ENCODE measurements at places on chromosomes 3 and 15.

DNA sequence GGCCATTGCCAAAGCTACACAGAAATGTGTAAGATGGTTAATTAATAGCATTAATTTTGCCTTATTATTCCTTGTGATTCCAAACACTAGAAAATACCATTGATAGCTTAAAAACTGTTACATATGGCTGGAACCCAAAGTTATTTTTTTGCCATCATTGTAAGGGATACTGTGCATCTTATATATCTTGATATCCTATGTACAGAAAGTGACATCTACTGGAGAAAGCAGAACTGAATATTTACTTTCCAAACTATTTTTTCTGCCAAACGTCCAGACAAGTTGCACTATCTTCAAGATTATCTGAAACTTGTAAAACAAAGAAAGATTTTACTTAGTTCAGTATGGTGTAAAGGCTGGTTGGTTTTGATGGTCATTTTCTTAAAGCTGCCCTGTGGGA lies 33.3 kb upstream of the MEIS2 start:
- DNase-seq, result no peak

DNA sequence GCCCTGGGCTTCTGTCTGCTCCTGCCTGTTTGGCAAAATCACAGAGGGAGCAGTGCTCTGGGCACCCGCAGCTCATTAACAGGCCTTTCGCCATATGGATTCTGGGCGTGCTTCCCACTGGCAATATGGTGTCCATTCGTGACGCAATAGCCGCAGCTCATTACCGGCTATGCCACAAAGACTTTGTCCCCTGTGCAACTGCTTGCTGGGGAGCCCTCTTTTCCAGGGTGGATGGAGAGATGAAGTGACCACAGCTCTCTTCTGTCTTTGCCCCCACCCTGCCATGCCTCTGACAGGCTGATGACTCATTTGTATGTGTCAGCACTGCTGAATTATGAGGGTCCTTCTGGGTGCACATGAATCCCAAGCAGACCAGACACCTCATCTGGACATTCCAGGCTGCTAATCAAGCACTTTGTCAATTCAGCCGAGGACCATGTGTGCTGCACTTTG lies 214.3 kb upstream of the FEZF2 start:
- no peak for DNase-seq

- DNase-seq, result no peak
These were observed 436.6 kb downstream of the LPP start for GRCh38 chr3:188590557-188590956.

DNA sequence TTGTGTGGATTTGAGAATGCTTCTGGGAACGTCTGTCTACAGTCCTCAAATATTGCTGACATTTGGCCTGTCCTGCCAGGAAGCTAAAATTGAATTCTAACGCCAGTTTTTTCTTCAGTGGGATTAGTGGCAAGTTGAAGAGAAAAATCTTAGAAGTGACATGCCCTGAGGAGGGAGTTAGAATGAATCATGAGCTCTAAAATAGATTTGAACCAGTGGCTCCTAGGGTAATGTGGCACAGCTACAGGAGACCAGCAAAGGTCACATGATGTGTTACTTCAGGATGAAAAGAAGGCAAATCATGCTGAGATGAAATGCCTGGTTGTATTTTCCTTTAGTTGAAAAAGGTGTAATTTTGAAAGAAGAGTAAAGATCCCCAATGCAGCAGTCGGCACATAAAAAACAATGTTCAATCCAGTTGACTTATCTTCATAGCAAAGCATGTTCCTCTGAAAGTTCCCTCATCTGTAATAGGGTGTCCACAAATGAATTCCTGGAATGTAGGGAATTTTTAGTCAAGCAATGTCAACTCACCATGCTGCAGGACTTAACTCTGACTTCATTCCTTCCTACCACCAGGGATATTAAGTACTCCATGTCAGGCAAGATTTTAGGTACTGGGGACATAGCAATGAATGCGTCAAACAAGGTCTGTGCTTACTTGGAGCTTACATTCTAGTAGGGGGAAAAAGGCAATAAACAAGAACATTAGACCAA lies 171.6 kb downstream of the CADPS start:
- DNase-seq, result no peak

- no peak for DNase-seq
These were observed 47.1 kb downstream of the ERC2 start for GRCh38 chr3:56421205-56421604.

DNA sequence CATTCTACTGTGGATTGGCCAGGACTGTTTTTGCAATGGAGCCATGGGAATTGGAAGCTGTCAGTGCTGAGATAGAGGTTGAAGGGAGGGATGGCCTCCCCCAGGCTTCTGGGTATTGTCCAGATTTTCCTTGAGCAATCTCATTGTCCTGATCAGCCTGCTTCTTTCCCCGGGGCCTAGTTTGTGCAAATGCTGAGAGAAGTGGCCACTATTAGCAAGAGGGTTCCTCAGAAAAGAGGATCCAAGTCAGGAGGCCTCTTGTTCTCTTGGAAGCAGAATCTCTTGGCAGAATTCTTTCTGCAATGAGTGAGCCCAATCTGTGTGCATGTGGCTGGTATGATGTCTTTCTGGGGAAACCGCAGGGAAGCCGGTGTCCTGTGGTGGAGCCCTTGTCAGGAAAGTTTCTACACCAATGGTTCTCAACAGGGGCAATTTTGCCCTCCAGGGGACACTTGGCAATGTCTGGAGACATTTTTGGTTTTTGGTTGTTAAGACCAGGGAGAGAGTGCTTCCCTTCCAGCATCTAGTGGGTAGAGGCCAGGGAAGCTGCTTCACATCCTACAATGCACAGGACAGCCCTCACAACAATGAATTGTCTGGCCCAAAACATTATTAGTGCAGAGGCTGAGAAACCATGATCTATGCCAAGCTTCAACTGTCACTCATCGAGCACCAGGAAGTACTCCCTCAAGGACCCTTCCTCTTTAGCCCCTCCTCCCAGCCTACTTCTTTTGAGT lies 2.0 kb downstream of the LIPC start:
- no peak for DNase-seq

GRCh38 chr15:45486317-45486716 lies 36.2 kb downstream of the SLC30A4 start:
- no peak for DNase-seq

DNA sequence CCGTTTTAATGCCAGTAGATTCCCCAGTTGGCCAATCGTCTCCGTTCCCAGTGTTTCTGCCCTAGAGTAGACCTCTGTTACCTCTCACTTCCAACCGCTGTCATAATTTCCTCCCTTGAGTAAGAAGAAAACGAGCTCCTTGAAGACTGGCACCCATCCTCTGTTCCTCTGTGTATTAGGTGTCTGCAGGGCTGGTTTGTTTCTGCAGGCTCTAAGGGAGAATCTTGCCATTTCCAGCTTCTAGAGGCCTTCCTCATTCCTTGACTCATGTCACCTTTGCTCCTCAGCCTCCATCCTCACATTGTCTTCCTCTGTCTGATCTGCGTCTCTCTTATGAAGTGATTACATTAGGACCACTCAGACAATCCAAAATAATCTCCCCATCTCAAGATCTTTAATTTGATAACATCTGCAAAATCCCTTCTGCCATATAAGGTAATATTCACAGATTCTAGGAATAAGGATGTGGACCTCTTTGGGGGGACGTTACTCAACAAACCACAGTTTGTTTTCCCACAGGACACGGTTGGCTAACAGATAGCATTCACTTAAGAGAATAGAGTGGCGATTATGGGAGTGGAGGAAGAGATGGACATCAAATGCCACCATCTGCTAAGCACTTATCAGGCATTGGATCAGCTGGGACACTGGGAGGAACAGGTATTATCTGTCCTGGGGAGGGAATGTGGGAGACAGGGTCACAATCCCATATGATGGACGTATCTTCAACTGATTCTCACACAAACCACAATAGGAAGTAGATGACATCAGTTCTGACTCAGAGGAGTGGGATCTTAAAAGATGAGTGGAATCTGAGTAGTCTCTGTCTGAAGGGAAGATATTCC lies 17.1 kb downstream of the ARHGAP31 start:
- DNase-seq, result no peak

GRCh38 chr3:50876947-50877346 lies 202.2 kb downstream of the DOCK3 start:
- no peak for DNase-seq

GRCh38 chr3:59573911-59574310 lies 524.1 kb upstream of the CFAP20DC start:
- no peak for DNase-seq

GRCh38 chr3:125140011-125140817 lies 72.3 kb downstream of the SLC12A8 start:
- no peak for DNase-seq

DNA sequence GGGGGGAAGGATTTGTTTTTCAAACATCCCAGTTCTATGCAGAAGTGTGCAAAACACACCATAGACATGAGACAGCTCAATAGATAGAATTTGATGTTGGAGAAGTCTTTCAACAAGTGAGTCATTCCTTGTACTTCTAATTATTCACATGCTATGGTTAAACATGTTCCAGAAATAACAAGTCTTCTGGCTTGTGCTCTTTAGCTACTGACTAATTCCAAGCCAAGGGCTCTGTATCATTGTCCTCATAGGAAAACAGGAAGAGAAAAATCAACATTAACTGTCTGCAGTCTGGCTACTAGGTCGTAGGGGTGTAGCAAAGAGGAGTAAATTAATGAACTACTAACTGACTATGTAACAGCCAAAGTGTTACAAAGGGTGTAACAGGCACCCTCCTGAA lies 25.8 kb downstream of the LDHAL6B start:
- no peak for DNase-seq

GRCh38 chr3:79255702-79256101 lies 512.1 kb downstream of the ROBO1 start:
- DNase-seq, result no peak

DNA sequence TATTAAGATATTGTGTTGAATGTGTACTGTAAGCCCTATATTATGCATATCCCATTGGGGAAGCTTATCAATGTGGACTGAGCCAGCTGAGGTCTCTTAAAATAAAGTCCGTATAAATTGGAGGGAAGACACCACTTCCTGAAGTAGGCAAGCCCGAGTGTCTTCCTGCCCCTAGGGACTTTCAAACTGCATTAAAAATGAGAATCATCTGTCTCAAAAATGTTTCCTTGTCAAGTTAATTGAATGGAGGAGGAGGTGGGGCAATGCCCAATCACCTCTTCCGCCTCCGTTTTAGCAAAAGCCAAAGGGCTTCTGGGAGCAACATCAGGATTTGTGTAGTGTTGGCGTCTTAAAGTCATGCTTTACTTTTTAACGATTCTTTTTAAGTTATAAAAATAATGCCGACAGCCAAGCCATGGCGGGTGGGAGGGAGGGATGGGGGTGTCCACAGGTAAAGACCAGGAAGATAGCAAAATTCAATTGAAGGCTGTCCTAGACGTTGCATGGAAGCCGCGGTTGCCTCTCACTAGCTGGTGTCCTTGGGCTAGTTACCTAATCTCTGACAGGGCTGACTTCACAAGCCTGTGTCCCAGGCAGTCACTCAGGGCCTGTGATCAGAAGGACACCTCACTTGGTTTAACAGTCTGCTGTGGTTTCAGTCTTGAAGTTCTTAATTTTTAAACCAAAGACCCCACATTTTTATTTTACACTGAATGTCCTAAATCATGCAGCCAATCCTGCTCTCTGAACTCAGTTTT lies 524.9 kb upstream of the PROK2 start:
- no peak for DNase-seq

DNA sequence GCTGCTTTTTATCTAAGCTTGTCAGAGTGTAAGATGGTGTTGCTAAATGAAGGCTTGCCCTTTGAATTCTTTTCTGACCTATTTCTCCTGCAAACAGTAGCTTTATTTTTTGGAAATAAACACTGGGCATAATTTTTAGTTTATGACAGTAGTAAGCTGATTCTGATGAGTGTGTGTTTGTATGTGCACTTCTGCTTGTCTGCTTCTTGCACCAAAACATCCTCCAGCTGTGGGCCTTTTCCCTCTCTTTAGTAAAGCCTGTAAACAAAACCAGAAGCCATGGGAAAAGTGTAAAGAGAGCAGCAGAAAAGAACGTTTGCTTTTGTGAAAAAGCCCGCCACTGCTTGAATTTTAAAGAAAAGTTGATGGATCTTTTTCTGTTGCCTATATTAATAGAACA lies 136.4 kb upstream of the IL12A start:
- no peak for DNase-seq

DNA sequence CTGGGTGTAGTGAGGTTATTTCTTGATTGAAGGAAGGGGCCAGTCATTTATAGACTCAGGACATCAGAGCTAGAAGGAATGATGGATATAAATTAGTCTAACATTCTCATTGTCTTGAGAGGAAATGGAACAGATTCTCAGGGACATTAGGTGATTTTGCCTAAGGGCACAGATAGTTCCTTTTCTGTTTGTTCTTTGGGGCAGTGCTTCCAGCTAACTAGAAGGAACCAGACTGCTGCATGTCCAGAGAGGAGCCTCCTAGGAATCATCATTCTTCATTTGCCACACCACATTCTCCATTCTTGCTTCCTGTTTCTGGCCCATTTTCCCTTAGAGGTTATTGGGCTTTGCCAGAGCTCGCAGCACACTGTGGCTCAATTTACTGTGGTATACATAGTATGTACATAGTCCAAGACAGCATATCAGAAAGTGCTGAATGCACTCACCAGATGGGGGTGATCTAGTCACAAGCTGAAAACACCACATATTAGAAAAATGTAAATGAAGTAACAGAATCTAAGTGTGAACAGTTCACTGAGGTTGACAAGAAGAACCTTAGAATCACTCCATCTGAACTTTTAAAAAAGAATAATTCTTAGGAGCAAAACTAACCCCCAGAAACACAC lies 62.7 kb upstream of the MYZAP start:
- no peak for DNase-seq

- DNase-seq, result no peak
These were observed 50.1 kb upstream of the GATM start for GRCh38 chr15:45428491-45428890.

Data from MM.1S (cell line).